ENCODE measurements at places on chromosomes 16 and 17.

DNA sequence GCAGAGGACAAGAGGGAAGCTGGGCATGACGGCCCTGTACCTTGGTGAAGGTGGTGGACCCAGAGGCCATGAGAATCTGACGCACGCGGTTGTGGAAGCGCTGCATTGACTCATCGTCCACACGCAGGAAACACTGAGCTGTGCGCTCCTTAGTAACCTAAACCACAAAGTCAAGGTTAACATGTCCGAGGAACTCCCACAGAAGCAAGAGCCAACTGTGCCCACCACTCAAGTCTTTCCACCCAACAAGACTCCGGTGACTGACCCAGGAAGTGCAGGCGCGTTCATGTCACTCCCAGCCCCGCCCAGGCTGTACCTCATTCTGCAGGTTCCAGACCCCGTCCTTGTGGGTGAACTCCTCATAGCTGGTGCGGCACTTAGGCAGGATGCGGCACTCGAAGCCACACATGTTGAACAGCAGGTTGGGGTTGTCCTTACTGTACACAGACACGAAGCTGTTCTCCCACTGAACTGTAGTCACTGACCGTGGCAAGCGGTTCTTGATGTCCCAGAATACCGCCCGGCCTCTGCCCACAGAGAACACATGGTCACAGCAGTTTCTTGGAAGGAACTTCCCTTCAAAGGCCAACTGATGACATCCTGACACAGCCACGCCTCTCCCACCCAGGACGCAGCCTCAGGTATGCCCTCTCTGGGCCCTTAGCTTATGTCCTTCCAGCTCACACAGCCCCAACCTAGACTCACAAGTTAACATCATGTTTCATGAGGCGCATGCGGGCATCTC is 11.5 kb downstream of the PRPF8 start:
- no peak for DNase-seq

DNA sequence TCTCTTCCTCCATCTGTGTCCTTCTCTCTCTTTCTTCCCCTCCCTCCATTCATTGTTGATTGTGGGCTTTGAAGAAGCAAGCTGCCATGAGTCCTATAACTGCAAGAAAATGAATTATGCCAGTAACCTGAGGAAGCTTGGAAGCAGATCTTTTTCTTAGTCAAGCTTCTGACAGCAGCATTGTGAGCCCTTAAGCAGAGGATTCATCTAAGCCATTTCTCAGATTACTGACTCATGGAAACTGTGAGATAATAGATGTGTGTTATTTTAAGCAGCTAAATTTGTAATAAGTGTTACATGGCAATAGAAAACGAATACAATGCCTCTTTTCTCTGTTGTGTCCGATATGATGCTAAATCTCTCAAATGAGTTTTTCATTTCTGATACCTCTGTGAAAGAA is 1109.7 kb downstream of the CDH11 start:
- DNase-seq, result peak; percentile 7

DNA sequence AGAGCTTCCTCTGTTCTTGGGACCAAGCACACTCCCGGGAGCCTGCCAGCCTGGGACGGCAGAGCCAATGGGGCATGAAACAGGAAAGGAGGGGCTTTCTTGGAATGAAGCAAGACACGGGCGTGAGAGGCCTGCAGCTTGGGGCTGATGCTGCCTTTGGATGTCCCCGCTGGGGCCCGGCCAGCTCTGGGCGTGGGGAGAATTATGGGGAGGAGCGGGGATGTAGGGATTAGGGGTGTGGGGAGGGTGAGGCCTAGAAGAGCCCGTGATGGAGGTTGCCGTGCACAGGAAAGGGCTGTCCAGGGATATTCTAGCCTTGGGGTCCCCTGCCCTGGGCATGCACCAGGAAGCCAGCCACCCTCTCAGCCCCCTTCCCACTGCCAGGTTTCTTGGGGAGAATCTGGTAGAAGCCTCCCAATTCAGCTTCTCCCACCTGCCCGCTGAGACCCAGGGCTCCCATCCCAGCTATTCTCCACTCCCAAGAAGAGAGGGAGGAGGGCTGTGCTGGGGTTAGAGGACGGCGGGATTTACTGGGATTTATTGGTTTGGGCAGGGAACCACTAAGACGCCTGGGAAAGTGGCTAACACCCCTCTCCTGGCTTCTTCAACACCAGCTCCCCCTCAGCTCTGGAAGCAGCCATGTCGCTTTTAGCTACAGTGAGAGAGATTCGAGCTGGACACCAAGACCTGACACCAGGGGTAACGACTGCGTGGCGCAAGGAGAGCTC is 20.0 kb upstream of the NXPH3 start:
- no peak for DNase-seq

DNA sequence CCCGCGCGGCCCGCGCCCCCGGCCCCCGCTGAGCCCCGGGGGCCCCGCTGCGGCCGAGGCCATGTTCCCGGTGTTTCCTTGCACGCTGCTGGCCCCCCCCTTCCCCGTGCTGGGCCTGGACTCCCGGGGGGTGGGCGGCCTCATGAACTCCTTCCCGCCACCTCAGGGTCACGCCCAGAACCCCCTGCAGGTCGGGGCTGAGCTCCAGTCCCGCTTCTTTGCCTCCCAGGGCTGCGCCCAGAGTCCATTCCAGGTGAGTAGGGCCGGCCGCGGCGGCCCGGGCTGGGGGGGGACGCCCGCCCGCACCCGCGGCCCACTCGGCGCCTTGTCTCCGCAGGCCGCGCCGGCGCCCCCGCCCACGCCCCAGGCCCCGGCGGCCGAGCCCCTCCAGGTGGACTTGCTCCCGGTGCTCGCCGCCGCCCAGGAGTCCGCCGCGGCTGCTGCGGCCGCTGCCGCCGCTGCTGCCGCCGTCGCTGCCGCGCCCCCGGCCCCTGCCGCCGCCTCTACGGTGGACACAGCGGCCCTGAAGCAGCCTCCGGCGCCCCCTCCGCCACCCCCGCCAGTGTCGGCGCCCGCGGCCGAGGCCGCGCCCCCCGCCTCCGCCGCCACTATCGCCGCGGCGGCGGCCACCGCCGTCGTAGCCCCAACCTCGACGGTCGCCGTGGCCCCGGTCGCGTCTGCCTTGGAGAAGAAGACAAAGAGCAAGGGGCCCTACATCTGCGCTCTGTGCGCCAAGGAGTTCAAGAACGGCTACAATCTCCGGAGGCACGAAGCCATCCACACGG is 504 bp downstream of the MAZ start:
- DNase-seq, result peak; percentile 58

DNA sequence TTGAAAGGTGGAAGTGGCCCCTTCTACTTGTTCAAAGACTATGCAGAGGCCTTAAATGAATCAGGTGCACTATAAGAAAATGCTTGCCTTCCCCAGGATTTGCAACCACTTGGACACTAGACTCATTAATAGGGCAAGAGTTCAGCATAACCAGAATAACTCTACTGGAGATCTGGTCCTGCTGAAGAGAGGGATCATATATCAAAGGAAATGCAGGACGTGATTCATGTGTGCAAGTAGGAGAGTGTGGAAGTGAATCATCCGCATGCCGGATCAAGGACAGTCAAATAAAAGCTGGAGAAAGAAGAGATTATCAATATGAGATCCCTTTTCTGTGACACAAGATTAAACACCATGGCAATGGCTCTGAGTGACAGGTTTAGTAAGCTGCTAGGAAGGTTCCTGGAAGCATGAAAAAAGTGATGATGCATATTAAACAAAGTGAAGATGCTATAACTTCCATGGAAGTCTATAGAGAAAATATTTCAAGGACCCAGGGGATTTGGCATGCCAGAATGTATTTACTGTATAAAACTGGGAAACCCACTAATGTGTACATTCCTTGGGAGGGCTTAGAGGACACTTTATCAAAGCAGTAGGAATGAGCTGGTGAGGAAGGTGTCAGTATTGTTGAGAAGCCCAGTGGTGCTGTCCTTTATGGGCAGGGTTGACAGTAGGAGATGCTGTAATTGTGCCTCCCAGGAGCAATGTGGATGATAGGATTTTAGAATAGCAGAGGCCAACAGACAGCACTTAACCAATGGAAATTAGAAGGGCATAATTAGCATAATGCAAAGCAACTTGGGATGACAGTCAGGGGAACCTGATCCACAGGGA is 133.1 kb downstream of the ABCA8 start:
- DNase-seq, result peak; percentile 94

DNA sequence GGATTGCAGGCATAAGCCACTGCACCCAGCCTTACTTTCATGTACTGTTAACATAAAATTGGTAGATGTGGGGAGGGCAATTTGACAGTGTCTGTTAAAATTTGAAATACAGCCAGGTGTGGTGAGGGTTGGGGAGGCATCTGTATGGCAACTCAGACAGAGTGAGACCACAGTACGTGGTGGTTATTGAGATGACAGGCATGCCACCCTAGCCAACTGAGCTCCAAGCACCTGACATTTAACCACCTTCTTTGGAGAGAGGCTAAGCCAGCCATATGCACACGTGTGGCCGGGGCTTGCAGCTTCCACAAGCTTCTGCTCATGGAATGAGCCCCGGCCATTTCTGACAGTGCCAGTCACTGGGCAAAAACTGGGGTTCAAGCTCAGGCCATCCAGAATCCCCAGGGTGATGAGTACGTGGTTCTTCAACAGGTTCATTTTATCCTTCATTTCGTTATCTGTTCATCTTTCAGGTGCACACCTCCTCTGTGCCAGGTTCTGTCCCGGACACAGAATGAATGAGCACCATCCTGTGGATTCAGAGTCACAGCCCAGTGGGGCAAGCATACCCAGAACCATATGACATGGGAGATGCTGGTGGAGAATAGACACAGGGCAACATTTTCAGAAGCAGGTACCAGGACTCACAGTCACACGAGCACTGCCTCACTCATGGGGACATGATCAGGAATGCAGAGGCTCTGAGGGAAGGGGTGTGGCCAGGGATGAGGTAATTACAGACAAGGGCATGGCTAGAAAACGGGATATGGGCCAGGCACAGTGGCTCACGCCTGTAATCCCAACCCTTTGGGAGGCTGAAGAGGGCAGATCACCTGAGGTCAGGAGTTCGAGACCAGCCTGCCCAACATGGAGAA is 36.2 kb downstream of the C16orf82 start:
- DNase-seq, result no peak

DNA sequence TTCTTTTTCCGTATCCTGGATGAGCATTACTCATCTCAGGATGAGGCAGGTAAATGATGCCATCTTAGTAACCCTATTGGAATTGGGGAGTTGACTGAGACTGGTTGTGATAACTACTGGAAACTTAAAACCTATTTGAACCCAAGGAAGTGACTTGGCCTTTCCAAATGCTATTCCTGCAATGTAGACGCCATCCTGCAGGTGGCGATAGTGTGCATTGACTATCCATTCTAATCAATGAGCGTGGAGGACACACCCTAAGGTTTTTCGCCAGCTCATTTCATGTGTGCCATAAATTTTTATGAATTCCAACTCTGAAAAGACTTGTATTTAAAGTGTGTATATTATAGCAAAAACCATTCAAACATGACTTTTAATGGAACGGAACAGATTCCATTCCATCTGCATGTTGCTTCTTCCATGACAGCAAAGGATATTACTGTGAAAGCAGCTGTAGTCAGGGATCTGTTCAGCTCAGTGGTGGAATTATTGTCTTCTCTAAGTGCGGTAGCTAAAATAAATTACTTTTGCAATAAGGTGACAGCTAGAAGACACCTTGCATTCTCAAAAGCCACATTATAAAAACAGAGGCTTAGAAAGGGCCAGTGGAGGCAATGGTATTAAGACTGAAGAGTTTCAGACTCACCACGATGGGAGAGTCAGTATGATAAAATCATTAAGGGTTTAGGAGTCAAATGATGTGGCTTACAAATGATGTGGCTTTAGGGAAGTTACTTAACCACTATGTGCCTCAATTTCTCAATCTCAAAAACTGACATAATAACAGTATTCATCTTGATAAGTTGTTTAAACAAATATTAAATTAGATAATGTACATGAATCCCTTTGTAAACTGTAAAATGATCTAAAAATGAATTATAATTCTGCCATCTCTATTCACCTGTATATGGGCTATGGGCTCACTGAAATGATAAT is 55.5 kb downstream of the SYT17 start:
- DNase-seq, result peak; percentile 8

DNA sequence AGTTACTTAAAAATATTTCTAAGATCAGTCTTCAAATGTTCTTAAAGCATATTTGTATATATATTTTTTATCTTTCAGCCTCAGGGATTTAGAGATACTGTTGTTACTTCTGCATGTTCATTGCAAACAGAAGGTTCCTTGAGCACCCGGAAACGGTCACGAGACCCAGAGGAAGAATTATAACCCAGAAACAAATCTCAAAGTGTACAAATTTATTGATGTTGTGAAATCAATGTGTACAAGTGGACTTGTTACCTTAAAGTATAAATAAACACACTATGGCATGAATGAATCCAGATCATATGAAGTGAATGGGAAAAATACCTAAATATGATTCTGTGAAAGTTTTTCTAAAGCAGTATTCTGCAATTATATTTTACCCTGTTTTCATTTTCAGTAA is 21.6 kb upstream of the PPM1E start:
- no peak for DNase-seq

DNA sequence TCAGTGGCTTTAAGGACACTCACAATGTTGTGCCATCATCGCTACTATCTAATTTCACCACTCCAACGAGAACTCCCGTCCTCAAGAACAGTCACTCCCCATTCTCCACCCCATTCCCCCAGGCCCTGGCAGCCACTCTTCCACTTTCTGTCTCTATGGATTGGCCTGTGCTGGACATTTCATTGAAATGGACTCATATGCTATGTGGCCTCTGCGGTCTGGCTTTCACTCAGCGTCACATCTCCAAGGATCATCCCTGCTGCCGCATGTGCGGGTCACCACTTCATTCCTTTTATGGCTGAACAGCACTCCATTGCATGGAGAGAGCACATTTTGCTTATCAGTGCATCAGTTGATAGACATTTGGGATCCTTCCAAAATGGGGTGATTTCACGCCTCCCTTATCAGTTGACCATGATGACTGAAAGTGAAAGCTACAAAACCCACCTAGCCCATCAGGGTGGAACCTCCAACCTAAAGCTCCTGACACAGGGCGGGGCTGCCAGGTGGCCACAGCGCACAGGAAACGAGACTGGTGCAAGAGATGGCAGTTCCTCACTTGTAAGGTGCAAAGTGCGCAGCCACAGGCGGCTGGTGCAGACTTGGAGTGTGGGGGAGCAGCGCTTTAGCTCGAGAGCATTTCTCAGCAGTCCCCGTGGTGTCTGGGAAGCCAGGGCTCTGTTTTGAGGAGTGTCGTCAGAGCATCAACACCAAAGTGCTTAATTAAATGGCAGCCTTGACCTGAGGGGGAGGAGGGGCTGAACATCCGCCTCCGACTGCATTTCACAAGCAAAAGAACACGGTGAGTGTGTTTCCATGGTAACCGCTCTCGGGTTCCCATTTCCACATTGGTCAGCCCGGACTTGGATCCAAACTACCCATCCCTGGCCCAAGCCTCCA is 23.8 kb downstream of the COTL1 start:
- DNase-seq, result peak; percentile 28

- no peak for DNase-seq
Observed at GRCh38 chr17:29197516-29198272, 17.5 kb upstream of the MYO18A start.

Measured in choroid plexus epithelial cell (primary cell).